ENCODE measurements at places on chromosomes 4 and X.

DNA sequence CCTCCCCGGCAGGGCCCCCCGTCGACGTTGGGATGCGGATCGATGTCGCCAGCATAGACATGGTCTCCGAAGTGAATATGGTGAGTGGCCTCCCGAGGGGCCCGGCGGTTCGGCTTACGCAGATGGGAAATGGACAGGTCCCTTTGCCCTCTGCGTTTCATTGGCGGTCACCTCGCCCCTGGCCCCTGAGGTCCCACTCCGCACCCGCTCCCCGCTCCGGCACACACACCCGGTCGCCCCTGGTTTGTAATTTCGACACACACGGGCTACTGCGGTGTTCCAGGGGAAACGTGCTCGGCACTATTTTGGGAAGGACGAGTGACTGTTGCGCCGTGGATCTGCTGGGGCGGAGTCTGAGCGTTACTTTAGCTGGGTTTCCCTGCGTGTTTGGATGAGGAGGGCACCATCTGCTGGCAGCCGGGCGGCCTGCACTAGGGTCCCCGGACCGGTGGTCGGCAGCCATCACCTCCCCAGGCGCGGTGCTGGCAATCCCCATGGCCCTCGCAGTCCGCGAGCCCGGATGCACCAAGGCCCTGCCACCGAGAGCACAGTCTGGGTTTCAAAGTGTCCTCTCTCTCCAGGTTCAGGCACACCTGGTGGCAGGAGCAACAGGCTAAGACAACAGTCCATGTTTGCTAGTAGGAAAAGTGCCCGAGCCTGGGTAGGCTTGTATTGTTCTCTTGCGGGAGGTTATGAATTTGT is 1.2 kb downstream of the GABRB1 start:
- no peak for DNase-seq

DNA sequence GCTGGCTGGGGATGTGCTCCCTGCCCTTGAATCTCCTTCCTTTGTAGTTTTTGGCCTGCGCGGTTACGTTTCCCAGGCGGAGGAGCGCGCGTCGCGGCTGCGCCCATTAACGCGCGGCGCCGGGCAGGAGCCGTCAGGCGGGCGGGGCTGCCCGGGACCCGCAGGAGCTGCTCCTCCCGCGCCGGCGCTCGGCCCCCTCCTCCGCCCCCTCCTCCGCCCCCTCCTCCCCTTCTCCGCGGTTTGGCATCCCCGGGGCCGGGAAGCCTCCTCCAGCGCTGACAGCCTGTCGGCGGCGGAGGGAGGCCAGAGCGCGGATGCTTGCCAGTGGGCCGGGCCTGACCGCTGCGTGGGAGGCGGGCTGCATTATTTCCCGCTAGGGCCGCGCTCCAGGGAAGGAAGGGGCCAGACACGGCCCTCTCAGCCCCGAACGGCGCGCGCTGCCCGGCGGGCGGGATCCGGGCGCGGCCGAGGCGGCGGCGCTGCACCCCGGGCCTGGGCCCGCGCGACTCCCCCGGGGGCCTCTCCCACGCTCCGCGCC is at the start of gene DCLK2:
Gene DCLK2, plus strand, starts transcription at position 405 of the 538 bp plus-strand sequence. CDS start 583 bp downstream, outside the sequence.
- DNase-seq, result no peak

DNA sequence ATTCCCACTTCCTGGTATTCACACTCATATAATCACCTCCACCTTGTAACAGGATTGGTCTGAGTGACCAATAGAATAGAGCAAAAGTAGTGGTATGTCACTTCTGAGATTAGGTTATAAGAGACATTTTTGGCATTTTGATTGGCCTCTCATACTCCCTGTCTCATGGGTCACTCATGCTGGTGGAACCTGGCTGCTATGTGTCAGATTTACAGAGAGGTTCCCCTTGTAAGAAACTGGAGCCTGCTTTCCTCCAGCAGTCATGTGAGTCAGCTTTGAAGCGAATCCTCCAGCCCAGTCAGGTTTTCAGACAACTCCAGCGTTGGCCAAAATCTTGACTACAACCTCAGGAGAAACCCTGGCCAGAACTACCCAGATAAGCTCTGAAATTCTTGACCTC is 2.6 kb upstream of the OTUD4 start:
- no peak for DNase-seq

GRCh38 chr4:143358923-143359643 is 22.4 kb downstream of the GAB1 start:
- no peak for DNase-seq

DNA sequence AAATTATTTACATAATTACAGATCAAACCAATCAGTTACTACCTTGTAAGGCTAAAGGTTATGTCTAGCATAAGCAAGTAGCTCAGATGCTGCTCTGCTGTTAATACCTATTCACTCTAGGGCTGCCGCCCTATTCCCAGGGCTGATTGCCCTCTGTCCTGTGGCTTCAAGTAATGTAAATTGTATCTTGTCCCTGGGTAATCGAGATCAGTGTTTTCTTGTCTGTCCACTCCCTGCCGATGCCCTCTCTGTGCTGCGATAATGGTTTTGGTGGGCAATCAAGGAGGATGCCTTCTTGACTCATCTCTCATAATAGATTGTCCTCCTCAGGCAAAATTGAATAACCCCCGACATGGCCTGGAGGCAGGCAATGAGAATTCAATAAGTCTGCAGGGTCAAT is 641.0 kb upstream of the PITX2 start:
- no peak for DNase-seq

GRCh38 chrX:39725928-39726619 is 371.7 kb downstream of the BCOR start:
- DNase-seq, result no peak

DNA sequence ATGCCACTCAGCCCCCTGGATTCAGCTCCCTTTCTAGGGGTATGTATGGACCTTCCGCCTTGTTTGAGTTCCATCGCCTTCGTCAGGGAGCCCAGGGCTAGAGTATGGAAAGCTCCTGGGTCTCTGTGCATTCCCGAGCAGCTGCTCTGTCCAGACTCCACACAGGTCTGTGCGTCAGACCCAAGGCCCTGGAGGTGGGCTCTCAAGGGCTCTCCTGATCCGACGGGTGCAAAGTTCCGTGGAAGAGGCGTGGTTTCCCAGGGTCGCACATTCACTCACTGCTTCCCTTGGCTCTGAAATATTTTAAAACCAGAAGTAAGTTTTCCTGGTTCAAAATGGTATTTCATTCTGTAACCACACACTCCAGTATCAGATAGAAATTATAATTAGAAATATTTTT is 863.2 kb downstream of the TRIML1 start:
- no peak for DNase-seq

DNA sequence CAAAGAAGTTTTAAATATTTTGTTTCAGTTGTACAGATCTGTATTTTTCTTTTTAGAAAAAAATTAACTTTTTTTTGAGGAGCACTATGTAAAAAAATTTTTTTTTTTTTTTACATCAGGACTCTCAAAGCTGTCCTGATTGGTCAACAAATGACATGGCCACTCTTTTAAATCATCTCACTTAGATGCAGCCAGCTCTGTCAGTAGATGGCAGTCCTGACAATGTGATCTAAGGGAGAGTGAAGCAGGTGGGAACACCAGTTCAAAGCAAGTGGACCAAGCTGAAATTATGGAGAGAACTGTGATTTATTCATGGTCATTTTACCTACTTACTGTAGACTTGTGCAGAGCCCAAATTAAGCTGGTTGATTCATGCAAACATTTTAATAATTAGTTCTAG is 174.7 kb upstream of the GPRIN3 start:
- DNase-seq, result no peak

DNA sequence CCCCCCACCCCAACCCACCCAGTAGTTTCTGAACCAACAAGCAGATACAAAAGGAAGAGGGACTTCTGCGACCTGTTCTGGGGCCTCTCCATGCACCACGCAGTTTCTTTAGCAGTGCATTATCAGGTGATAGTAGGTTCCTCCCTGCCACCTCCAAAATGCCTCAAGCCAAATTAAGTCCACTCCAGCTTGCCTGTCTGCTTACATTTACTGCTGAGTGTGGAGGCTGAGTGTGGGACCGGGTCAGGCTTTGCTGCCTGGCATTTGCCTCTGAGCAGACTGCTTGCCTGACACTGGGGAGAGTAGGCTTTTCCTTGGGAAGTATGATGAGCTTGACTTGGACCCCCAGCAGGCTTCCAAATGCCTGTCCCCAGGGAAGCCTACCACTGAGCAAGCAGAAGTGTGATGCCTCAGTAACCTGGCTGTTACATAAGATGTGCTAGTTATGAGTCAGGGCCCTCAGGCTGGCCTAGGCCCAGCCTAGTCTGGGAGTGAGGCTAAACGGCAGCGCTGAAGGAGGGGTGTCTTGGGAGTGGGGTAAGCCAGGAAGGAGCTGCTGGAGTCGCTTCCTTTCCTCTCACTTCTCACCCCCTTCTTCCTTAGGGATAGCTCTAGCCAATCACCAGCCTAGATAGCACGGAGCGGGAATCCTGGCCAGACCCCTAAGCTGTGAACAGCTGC is 9.0 kb downstream of the TSC22D3 start:
- DNase-seq, result no peak

DNA sequence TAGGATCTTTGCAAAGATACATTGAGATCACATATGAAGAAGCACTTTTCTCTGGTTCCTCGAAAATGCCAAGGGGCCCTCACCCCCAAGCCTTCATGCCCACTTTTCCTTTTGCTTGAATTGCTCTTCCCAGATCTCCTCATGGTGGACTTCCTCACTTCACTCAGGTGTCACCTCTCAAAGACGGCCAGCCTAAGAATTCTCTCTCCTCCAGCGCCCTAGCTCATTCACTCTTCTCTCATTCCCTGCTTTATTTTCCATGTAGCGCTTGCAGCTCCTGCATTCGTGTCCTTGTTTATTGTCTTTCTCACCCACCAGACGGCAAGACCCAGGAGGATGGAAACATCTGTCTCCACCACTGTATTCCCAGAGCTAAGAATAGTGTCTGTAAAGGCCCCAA is 32.9 kb downstream of the CCKAR start:
- no peak for DNase-seq

DNA sequence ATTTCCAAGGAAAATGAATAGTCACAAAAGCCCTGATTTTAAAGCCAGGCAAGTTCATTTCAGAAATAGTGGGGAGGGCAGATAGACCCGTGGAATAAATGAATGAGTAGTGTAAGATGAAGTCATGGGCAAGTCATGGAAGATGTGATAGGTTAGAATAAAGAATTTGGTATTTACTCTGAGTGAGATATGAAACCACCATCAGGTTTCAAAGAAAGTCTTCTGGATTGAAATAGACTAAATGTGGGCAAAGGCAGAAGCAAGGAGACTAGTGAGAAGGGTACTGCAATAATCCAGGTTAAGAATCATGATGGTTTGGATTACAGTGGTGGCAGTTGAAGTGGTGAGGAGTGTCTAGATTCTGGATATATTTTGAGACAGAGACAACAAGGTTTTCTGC is 218.5 kb upstream of the AFF2 start:
- no peak for DNase-seq

DNA sequence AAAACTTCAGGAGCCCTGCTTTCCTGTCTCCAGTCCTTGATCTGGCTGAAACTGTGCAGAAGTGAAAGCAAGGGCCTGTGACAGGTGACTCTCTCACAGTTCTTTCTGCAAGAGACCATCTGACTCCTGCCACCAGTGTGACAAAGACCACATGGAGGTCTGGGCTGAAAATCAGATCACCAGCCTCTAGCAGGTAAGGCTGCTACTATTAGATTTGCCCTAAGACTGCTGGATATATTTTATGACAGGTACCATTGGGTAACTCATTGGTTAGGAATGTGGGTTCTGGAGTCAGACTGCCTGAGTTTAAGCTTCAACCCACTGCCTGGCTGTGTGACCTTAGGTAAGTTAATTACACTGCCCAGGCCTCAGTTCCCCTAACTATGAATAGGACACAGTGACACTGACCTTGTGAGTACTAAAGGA is 163.3 kb upstream of the SLC7A11 start:
- no peak for DNase-seq
